ENCODE measurements at places on chromosomes 11 and 22.

DNA sequence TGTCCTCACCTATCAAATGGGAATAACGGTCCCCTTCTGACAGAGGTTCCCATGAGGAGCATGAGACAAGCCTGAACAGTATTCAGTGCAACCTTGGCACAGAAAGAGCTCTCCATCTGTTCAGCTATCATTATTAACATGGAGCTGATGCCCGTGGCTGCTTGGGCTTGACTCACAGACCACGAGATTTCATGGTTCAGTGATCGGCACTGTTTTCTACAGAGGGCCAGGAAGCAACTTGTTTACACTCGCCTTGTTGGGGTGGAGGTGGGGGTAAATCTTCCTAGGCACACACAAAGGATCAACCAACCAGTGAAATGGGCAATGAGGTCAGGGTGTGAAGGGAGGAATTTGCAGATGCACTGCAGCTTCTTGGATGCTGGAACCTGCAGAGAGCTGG is 88.2 kb downstream of the CWC15 start:
- DNase-seq: peak; percentile 77

DNA sequence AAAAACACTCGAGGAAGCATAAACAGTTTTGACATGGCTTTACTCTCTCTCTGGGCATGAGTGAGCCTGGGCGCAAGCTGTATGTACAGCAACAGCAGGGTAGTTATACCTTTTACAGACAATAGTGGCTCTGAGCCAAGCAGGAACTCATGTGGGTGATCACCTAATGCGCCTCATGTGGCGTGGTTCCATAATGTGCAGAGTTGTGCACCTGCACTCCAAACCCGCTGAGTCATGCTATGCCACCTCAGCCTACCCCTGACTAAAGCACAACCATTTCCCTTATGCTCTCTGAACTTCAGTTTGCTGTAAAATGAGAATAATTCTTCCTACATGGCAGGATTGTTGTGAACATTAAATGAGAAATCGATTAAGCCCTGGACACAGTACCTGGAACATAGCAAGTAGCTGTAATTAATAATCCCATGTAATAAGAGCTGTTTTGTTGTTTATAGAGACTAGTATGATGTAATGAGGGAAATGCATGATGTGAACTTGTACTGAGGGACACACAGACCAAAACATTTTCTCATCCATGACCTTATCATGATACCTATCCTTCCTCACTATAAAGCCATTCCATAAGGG is 71.6 kb downstream of the CCDC34 start:
- peak; percentile 24 for DNase-seq

GRCh38 chr11:57798905-57799559 is 37.4 kb downstream of the CTNND1 start:
- no peak for DNase-seq

- no peak for DNase-seq
These were observed 3.3 kb downstream of the DGCR8 start for GRCh38 chr22:20083157-20083890.

- no peak for DNase-seq
These were observed at the start of gene SCGB1D2 for GRCh38 chr11:62242021-62242420. Gene SCGB1D2 (plus strand): TSS chr11:62242239. CDS start chr11:62242308, 69 bp downstream.

GRCh38 chr11:38971141-38971540 is 2373.1 kb upstream of the RAG2 start:
- no peak for DNase-seq

DNA sequence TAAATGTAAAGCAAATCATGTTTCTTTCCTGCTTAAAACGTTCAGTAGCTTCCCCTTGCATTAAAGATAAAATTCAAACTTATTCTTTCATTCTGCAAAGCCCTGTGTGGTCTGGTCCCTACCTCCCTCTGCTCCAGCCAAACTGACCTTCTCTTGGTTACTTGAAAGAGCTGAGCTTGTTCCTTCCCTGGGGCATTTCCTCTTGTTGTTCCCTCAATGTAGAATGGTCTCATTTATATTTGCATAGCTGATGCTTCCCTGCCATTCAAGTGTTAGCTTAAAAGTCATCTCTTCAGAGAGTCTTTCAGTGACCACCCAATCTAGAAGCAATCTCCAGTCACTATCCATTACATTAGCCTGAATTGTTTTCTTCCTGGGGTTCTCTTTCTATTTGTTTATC is 1618.5 kb upstream of the TENM4 start:
- DNase-seq: no peak

Data from NCI-H2171 (cell line).